ENCODE measurements at places on chromosomes 4 and X.

- no peak for DNase-seq
Measured at GRCh38 chr4:165458471-165458870, 79.7 kb downstream of the CPE start.

- peak; percentile 96 for DNase-seq
Measured at GRCh38 chr4:44448521-44449461, at the start of gene KCTD8. TSS of gene KCTD8 (minus strand) at chr4:44448809.

- DNase-seq: peak; percentile 82
Measured at GRCh38 chr4:140497747-140498636, at the start of gene MGAT4D. TSS of gene MGAT4D (minus strand) at chr4:140498293. CDS start at chr4:140498222, 71 bp downstream.

DNA sequence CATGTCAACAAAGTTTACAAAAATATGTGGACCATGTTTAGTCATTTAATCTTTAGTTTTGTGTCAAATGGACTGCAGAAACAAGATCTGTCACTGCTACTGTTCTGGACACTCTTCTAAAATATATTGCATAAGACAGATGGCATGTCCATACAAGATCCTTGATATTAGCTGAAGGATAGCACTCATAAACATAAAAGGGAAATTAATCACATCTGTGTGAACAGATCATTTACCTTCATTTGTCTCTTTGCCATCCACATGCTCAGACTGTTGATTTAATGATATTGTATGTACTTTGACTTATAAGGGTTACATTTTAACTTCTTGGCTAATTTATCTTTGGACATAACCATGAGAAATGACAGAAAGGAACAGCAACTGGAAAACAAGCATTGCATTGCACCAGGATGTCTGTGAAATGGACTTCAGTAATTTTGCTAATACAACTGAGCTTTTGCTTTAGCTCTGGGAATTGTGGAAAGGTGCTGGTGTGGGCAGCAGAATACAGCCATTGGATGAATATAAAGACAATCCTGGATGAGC lies at the start of gene UGT2B7:
UGT2B7 (plus strand) TSS at position 364 of the 546 bp plus-strand sequence; CDS start at position 411, 47 bp downstream.
- DNase-seq: no peak

DNA sequence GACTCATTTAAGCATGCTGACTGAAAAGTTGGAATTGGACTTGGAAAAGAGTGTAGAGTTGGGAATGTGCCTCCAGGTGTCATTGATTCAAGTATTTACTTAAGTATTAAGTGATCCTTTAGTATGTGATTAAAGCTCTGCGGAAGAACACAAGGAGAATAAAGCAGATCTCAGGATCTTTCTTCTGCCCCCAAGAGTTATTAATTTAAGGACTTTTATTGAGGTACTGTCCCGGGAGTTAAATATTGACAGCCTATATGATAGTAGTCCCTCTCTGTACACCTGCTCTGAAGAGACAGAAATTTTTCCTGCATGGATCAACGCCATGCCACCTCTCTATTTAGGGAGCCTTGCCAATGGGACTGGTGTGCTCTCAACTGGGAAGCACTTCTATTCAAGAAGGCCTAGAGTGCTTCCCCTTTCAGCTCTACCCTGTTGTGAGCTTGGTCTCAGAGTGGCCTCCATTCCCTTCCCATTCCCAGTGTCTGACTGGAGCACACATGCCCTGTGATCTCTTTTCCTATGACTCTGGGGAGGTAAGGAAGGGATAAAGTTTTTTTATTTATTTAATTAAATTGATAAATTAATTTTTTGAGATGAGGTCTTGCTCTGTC lies 75.9 kb downstream of the SHISA3 start:
- no peak for DNase-seq

GRCh38 chr4:20367446-20367845 lies 115.7 kb downstream of the SLIT2 start:
- no peak for DNase-seq

GRCh38 chrX:109281483-109282275 lies 200.2 kb downstream of the GUCY2F start:
- DNase-seq: peak; percentile 7

DNA sequence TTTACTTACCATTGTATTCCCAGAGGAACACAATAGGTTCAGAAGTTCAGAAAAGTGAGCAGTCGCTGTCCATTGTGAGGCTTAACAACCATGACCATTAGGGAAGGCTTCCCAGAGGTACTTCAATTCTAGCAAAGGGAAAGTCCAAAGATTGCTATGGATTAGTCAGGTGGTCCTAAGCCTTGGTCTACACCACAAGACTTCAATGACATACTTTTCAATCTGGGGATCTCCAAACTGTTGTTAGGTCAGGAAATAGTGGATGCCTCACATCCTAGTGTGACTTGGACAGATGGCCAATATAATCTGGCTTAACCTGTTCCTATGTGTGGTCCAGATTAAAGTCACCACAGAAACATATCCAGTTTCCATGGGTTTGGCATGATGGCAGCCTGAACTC lies 118.0 kb downstream of the SPCS3 start:
- no peak for DNase-seq

DNA sequence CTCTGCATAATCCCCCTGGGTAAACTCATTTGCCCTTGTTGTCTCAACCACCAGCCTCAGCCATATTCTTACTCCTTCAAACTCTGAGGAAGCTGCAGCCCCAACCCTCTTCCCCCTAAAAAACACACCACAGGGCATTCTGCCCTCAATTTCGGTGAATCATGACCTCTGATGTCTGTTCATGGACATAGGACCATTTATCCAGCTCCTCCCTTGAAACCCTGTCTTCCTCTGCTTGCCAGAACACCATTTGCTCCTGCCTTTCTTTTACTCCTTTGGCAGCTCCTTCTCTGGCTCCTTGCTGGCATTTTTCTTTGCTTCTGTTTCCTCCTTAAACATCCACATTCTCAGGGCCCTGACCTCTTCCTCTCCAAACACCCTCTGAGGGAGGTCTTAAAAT lies 87.1 kb downstream of the ITIH6 start:
- DNase-seq: no peak

DNA sequence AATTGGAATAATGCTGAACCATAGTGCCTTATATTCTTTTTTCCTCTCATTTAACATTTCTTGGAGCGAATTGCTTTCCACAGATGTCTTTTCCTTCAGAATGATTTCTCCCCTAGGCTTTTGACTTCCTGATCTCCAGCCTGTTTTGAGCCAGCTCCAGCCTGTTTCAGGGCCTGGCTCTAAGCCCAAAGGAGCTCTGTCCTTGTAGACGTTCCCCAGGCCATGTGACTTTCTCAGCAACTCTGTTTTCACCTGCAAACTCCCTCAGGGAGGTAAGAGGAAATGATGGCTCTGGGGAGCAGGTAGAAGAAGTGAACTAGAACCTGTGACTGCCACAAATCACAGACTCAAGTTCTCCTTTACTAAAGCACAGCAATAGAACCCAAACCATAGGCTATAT lies 89.1 kb downstream of the AKAP4 start:
- DNase-seq: no peak

GRCh38 chr4:11904117-11904535 lies 475.4 kb upstream of the HS3ST1 start:
- no peak for DNase-seq

DNA sequence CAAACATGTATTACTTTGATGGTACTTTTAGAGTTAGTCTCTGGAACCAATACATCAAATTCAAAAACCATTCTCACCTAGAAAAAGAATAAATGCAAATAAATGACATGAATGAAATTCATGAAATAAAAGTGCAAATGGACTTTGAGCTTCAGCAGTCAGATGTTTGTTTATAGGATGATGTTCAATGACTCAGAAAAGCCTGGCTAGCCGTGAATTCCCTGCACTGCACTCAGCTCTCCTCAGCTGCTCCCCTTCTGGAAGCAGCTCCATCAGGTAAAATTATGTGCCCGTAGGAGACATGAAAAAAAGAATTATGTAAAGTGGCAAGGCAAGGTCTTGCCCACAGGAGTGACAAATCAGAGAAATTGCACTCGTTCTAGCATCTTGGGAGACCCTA lies 390.6 kb downstream of the GPM6A start:
- DNase-seq: no peak

- no peak for DNase-seq
Measured at GRCh38 chrX:108313669-108314068, 124.6 kb downstream of the COL4A6 start.

DNA sequence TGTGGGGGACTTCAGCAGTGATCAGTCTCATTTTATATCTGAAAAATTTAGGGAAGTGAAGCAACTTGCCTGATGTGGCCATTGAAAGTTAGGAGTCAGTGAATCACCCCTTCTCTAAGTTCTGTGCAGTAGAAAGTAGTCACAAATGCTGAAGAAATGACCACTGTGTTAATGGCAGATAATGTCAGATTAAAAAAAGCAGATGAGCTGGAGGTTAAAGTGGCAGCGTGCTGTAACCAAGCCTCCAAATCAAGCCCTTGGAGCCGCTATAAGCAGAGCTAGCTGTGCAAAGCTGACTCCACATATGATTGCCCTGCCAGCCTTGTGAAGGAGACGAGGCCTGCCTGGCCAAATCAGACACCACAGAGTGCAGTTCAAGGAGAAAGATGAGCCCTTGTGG lies 39.2 kb upstream of the PDE5A start:
- no peak for DNase-seq

DNA sequence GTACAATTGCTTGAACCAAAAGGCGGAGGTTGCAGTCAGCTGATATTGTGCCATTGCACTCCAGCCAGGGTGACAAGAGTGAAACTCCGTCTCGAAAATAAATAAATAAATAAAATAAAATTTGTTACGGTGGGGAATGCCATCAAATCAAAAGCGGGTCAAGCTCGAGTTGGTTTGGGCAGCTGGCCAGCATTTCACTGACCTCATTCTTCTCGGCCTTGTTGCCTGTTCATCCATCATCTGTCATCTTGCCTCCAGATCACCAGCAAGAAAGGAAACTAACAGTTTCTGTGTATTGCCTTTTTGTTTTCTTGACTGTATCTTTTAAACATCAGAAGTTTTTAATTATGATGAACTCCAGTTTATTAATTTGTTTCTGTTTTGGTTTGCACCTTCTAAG lies 31.5 kb upstream of the KLHL2 start:
- DNase-seq: no peak

DNA sequence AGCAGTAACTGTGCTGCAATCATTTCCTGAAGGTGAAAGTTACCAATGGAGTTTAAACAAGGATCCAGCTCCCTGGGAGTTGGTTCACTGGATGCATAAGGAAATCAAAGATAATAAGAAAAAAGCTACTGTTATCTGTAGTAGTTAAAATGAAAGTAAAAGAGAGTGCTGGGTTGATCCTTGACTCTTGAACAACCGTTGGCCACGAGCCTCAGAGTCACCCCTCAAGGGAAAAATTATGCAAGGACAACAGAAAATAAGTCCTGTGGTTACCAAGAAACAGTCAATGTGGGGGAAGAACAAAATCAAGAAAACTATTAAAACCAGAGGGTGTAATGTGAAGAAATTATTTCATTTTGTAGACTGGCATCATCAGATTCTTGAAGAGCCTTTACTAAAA lies 49.7 kb upstream of the DDIT4L start:
- DNase-seq: no peak

- DNase-seq: peak; percentile 13
Measured at GRCh38 chr4:125714845-125715244, 400.1 kb downstream of the FAT4 start.

GRCh38 chrX:125404667-125405160 lies 85.0 kb downstream of the TEX13C start:
- DNase-seq: no peak

GRCh38 chr4:118783887-118784286 lies 52.0 kb downstream of the SEC24D start:
- DNase-seq: no peak

GRCh38 chr4:95729596-95729995 lies 110.3 kb upstream of the PDHA2 start:
- peak; percentile 16 for DNase-seq

DNA sequence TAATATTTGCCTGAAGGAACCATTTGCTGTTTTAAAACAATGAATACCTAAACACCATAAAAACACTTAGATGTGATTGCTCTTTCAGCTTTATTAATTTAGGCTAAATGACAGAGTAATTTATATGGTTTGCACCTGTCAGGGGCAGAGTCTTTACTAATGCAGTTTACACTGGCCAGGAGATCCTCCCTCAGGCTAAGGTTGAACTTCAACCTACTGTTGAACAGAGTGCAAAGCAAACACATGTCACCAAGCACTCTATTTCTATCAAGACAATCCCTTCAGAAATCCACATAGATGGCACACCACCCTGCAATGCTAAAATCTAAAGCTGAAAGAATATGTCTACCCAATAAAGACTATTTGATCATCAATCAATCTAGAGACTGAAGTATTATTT lies 147.3 kb downstream of the KLHL13 start:
- no peak for DNase-seq

DNA sequence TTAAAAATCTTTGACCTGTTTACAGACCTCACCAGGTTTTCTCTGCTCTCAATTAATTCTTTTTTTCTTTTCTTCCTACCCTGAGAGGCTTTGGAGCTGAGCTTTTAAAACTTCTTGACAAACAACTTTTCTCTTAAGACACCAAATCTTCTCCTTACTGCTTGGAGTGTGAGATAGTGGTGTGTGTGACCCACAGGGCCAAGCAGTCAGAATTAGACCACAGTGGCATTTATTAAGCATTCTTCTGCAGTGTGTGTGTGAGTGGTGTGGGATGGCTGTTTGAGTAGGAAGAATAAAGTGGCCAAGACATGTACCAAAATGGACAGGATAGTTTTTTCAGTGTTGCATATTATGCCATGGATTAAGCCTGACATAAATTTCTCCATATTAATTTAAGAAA lies 665.1 kb downstream of the RAPGEF2 start:
- no peak for DNase-seq

- no peak for DNase-seq
Measured at GRCh38 chr4:77123411-77123810, 33.6 kb upstream of the CCNG2 start.

DNA sequence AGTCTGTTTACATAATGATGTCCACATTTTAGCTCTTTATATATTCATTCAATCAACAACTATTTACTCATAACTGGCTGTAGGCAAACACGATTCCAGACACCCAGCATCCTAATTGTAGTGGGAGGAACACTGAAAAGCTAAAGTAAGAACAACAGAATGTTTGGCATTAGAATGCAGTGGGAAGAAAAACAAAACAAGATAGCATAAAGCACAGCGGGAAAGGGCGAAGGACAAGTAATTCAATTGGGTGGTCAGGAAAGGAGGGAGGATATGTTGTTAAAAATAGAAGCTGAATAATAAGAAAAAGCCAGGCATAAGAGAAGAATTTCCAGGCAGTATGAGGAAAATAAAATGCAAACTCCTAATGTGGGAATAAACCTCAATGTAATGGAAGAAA lies 189.5 kb upstream of the FAT4 start:
- peak; percentile 30 for DNase-seq

GRCh38 chr4:181528570-181529184 lies 714.5 kb upstream of the TENM3 start:
- peak; percentile 93 for DNase-seq

- DNase-seq: no peak
Measured at GRCh38 chr4:2941138-2942036, 21.8 kb downstream of the NOP14 start.

GRCh38 chrX:14124562-14124961 lies 94.9 kb upstream of the GEMIN8 start:
- DNase-seq: no peak

DNA sequence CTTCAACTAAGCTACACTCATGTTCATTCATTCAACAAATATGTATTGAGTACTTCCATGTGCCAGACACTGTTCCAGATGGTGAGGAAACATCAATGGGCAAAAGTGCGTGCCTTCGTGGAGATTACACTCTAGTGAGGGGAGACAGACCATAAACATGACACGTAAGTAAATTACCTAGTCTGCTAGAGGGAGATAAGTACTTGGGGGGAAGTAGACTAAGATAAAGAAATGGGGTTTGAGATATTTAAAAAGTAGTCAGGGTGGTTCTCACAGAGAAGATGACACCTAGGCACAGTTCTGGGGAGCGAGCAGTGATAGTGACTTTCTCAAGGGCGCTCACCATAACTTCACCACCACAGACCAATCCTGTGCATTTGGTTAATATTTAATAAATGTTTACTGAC lies 11.7 kb downstream of the JCHAIN start:
- no peak for DNase-seq
